Esophagus squamous epithelium (tissue), 5 donors: ENCODE measurements at places on chromosomes 16 and 17.

GRCh38 chr16:69481901-69482341, 57.5 kb downstream of the CYB5B start:
- no peak for DNase-seq

DNA sequence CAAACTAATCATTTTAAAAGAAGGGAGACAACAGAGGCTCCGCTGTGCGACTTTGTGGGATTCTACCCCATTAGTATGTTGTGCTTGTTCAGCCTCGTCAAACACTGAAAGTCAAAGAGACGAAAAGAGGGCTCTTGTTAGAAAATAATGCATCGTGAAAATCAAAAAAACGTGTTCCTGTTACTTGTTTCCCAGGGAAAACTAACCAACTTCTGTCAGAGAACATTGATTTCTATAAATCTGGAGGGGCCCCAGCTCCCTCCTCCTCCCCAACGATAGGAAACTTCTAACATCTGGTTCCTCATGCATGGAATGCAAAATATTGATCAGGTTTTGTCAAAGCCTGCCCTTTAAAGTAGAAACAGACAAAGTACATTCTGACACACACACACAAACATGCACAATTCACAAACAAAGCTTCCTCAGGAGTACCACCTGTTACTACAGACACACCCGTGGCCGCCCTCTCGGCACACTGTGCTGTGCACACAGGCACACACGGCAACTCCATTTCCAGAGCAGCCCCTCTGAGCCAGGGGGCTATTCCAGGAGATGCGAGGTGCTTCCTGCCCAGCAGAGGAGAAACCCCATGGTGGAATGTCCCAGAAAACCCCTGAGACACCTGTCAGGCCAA, 151.3 kb downstream of the ZFHX3 start:
- no peak for DNase-seq

GRCh38 chr16:67243481-67243880, 3.8 kb downstream of the FHOD1 start:
- DNase-seq, result no peak

- DNase-seq, result no peak
Measured at GRCh38 chr17:62737513-62737912, 70.6 kb downstream of the MARCHF10 start.

DNA sequence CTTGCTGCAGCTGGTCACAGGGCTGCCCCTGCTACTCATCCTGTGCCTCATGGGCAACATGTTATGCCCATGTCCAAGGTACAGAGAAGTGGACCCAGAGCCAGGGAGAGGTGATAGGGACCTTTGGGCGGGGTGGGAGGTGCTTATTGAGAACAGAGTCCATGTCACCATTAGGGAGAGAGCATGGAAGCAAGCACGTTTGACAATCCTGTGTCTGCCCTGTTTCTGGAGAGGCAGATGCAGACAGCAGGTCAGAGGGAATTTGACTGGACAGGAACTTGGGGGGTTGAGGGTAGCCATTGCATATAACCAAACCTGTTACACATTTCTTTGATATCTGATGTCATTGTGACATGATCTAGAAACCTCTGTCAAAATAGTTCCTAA, 14.3 kb upstream of the ARL4D start:
- no peak for DNase-seq

GRCh38 chr17:75970011-75970523, 8.9 kb downstream of the ACOX1 start:
- DNase-seq, result no peak

GRCh38 chr16:87161822-87162676, 155.1 kb downstream of the C16orf95 start:
- no peak for DNase-seq

DNA sequence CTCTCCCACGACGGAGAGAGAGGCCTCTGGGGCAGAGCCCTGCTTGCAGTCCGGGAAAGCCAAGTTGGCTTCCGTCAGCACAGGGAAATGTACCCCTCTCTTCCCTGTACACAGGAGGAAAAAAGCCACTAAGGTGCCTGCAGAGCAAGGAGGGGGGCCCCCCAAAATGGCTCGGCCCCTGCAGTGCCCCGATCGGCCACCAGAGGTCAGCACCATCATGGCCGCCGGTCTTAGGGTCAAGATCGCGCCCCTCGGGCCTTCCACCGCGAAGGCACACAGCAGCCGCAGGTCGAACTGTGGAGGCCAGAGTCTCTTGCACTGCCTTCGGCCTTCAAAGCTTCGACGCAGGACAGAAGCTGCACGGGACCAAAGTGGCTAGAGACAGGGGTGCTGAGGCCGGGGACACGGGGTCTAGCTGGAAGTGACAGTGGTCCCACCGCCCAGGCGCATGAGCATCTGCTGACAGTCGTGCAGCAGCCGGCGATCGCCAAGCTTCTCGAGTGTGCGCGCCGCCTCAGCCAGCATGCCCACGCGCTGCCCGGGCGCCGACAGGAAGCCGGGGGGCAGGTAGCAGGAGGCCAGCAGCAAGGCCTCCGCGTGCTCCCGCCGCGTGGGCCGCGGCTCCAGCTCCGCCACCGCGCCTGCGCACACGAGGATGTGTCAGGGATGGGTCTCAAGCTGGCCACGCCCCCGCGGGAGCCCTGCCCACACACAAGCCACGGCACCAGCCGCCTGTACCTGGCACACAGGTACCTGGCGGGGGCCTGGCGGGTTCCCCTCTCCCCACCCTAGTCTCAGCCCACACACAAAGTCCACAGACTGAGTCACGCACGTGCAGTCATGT, 24.4 kb downstream of the SREBF1 start:
- DNase-seq, result no peak

GRCh38 chr17:72030067-72030899, 90.5 kb upstream of the SOX9 start:
- DNase-seq, result no peak

DNA sequence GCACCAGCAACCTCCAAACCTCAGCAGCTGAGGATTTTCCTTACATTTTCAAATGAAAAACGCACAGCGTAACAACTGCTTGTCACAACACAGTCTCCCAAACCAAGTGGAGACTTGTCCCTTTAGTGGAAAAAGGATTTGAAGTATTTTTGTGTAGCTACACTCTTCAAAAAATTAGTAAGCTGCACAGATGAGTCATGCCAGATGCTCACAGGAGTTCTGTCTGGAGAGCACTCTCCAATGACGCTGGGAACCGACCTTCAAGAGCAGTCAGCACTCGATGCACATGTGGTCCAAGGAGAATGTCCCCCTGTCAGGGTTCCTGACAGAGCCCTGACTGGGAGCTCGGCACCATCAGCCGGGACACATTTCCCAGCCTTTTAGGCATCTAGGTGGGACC, 39.8 kb downstream of the MAP1LC3B start:
- no peak for DNase-seq

DNA sequence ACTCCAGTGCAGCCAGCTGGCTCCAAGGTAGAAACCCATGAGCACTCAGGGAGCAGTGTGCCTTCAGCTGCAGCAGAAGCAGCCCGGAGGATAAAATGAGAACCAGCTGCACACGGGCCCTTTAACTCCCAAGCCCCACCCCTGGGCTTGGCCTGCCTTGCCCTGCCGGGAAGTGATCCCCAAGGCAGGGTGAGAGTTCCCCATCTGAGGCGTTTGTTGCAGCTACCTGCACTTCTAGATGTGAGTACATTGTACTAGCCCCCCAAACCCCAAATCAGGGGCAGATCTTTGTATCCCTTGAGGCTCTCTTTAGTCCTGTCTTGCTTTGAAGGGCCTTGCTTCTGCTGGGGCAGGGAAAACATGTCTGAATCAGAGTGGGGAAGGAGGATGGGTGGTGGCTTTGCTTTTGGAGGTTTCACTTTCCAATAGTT, at the start of gene MVP:
Gene MVP, plus strand, starts transcription at position 192 of the 431 bp plus-strand sequence. CDS start 10,088 bp downstream, outside the sequence.
- DNase-seq, result no peak

GRCh38 chr17:71176331-71176730, 944.5 kb upstream of the SOX9 start:
- DNase-seq, result no peak

- no peak for DNase-seq
Measured at GRCh38 chr17:17051380-17051779, 9.1 kb downstream of the MPRIP start.

DNA sequence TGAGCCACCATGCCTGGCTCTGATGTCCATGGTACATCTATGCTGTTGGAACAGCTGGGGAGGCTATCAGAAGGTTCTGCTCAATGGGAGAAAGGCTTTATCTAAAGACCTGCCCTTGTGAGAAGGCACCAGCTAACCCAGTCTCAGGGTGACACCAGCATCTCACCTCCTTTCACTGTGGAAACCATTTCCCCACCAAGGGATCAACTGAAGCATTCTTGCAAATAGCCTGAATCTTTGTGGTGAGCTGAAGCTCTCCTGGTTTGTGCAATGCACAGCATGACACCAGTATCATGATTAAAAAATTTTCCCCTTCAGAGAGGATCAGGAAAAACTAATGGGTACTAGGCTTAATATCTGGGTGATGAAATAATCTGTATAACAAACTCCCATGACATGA, 5.1 kb downstream of the CCL18 start:
- DNase-seq, result no peak

DNA sequence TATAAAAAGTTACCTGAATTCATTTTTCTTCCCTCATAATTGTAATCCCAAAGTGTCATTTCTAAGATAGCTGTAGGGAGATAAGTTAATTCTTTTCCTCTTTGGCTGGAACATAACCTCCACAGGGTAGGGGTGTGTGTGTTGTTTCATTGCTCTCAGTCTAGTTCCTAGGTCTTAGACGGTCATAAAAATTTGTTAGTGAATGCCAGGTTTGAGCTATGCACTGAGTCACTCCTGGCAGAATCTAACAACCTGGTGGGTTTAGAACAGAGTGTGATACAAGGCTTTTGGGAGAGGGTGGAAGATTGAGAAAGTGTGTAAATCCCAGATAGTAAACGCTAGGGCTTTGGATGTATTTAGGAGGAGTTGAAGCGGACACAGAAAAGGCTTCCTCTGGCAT, 894 bp upstream of the PHKG2 start:
- DNase-seq, result no peak

GRCh38 chr17:50468304-50469207, at the start of gene CHAD:
CHAD (minus strand) TSS chr17:50468880; CDS start chr17:50468813, 67 bp downstream.
- DNase-seq, result no peak

GRCh38 chr17:15145621-15146020, 119.5 kb downstream of the PMP22 start:
- no peak for DNase-seq

DNA sequence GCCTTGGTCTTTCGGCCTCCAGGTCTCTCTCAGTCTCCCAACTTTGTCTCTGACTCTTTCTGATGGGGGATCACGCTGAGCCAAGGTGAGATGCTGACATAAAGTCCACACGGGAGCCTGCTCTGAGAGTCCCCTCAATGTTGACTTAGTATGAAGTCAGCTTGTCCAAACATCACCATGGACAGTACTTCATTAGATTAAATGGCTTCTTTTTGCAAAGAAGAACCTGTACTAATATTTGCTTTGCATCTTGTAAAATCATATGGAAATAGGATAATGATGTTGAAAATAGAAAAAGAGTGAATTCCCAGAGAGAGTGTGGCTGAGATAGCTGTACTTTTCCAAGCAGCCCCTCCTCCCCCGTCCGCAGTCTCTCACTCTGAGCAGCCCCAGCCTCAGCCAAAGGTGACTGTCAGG, 56.7 kb upstream of the SIAH1 start:
- no peak for DNase-seq

DNA sequence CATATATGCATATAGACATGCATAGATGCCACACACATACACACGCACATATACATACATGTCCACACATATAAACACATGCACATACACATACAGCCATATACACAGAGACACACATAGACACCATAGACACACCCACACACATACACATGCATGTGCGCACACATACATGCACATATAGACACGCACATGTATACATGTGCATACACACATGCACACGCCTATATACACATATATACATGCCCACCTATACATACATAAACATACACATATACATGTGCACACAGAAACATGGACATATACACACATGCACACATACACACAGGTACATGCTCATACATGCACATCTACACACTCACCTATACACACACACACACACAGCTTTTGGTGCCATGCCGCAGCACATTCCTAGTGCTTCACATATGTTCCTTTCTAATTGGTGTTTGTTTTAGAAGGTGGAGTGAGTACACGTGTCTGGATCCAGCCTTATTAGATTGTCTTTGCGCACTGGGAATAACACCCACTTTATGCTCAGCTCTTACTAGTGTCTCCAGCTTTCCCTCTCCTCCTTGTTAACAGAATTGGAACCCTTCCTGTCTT, 198.0 kb downstream of the RPTOR start:
- no peak for DNase-seq

- DNase-seq, result no peak
Measured at GRCh38 chr16:66701026-66701425, 4.5 kb upstream of the CMTM4 start.

DNA sequence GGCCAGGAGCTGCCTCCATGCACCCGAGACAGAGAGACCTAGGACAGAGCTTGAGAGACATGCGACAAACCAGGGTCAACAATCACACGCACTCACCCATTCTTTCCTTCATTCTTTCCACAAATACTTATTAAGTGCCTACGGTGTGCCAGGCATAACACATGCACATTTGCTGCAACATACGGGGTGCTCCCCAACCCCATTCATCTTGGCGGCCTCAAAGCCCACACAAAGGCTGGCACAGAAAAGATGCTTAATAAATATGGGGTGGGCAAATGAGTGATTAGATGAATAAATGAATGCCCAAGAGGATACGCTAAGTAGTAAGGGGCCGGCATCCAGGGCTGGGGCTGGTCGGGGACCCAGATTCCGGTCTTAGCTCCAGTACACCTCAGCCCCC, 117.9 kb downstream of the ZNF423 start:
- no peak for DNase-seq

DNA sequence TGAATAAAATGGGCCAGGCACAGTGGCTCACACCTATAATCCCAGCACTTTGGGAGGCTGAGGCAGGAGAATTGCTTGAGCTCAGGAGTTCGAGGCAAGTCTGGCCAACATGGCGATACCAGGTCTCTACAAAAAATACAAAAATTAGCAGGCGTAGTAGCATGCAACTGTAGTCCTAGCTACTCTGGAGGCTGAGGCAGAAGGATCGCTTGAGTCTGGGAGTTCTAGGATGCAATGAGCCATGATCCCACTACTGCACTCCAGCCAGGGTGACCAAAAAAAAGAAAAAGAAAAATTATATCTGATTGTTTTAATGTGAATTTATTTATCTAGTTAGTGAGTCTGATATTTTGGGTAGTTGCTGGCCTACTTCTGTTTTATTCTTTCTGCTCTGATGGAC, 7.0 kb downstream of the IL34 start:
- no peak for DNase-seq

DNA sequence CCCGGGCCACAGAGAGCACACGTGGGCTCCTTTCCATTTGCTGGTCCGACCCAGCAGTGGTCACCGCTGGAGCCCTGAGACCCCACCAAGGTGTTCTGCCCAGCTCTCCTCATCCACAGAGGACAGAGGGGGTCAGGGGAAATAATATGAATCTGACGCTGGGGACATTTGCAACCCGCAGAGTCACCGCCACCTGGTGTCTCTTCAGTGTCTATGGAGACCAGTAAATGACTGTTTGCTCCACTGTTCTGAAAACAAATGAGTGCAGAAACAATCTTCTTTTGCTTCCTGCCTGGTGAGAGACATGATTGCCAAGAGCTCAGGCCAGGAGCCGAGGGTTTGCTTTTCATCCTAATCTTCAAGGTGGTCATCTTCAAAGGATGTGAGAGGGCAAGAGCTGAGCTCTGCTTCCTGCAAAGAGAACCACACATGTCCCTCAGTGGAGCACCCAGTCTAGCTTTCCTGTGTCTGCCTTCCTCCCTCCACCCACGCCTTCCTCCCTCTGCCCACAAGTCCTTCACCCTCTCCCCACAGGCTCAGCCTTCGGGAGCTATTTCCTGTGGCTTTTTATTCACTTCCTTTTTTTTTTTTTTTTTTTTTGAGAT, 14.7 kb upstream of the KLHDC4 start:
- no peak for DNase-seq

- no peak for DNase-seq
Measured at GRCh38 chr16:47018223-47018891, 44.9 kb upstream of the DNAJA2 start.

- no peak for DNase-seq
Measured at GRCh38 chr17:74318391-74318790, 7.6 kb upstream of the KIF19 start.
